ENCODE measurements at places on chromosomes 2 and 18.

DNA sequence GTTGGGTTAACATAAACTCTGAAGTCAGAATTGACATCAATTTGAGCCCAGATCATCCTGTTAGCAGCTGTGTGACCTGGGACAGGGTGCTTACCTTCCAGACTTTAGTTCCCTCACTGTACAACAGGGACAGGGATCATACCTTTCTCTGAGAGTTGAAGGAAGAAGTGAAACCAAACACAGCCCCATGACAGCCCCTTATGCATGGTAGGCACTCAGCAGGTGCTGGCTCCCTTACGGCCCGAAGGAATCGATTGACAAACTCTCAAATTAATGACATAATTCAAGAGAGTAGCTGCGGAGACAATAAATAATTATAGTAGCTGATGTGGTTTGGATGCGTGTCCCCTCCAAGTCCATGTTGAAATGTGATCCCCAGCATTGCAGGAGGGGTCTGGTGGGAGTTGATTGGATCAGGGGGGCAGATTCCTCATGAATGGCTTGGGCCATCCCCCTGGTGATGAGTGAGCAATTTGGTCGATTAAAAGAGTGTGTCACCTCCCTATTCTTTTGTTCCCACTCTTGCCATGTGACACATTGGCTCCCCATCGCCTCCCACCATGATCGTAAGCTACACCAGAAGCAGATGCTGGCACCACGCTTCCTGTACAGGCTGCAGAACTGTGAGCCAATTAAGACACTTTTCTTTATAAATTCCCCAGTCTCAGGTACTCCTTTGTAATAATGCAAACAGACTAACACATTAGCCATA lies 72.4 kb downstream of the ODC1 start:
- DNase-seq = peak; percentile 44

DNA sequence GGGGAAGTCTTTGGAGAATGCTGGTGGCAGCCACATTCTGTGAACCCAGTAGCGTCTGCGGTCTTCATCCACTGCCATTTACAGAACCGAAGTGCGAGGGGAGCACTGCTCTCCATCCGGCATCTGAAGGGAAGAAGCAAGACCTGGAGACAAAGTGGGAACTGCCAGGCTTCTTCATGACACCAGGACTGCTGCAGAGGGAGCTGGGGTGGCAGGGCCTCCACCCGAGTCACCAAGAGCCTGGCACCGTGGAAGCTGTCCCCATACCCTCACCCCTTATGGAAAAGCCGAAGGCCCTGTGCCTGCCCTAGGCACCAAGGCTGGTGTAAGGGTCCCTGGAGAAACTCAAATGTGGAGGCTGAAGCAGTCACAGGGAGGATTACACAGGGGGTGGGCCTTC lies 79.8 kb downstream of the CIB4 start:
- DNase-seq = no peak

DNA sequence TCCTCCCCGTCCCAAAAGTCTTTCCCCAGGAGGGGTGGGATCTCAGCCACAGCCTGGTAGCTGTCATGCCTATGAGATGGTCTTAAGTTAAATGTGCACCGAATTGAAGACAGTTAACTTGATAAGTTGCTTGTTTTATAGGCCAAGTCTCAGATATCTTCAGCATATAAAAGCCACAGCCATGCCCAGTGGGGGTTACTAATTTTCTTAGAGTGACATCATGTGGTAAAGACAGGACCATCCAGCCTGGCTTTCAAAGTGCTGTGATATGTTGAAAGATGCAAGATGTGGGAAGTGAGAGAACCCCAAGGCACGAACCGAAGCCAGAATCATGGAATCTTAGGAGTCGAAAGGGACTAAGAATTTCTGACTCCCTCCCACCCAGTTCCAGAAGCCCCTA lies 42.1 kb upstream of the FAM124B start:
- DNase-seq = no peak

GRCh38 chr2:174035981-174036742 lies 71.0 kb upstream of the SP3 start:
- DNase-seq = no peak

GRCh38 chr2:235639428-235639773 lies 145.6 kb downstream of the AGAP1 start:
- DNase-seq = no peak

- no peak for DNase-seq
Observed at GRCh38 chr2:107411267-107411666, 415.4 kb upstream of the RGPD4 start.

DNA sequence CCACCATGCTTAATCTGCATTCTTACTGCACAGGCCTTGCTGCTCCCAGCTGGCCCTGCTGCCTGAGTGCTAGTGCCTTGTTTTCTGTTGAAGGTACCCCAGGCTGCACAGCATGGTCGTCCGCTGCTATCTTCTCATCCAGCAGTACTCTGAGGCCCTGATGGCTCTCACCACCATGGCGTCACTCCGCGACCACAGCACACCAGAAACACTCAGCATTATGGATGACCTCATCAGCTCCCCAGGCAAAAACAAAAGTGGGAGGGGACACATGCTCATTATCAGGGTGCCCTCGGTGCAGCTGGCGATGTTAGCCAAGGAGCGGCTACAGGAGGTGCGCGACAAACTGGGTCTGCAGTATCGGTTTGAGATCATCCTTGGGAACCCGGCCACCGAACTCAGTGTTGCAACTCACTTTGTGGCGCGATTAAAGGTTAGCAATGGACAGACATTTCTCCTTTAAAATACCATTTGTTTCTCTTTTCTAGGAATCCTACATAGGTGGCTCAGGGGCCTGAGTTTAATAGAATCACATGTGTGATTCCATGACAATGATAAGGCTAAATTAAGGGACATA lies 110.5 kb downstream of the ESCO1 start:
- no peak for DNase-seq

- no peak for DNase-seq
Observed at GRCh38 chr2:106336737-106337136, 131.5 kb downstream of the RGPD3 start.

- peak; percentile 88 for DNase-seq
Observed at GRCh38 chr2:177148477-177149154, 64.0 kb upstream of the HNRNPA3 start.

- no peak for DNase-seq
Observed at GRCh38 chr2:50863218-50863617, 168.7 kb downstream of the NRXN1 start.

DNA sequence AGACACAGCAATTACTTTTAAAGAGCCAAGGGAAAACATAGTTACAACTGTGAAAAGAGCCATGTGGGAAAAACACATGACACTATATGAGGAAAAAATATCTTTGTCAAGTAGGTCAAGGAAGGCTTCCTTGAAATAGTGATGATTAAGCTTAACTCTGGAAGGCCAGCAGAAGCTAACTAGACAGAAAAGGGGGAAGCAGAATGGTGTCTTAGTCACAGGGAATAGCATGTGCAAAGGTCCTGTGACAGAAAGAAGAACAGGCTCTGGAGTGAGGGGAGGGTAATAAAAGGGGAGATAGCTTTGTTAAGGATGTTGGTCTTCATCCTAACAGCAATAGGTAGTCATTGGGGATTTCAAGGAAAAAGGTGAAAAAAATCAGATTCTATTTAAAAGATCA lies 64.0 kb downstream of the ARHGAP25 start:
- DNase-seq = no peak

DNA sequence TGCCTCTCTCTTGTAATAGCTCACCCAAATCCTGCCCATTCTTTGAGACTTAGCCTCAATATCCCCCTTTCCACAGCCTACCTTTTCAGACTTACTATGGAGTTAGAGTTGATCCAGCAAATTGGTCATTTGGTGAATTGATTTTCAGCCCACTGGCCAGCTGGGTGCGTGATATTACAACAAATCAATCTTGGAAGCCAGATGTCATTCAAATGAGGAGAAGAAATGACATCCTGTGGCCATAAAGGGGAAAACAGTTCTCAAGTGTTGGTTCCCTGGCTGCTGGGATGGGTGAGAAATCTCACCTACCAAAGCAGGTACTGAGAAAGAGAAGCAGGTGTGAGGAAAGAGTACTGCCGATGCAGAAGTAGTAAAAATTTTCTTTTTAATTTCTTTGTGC lies 36.7 kb upstream of the FOXI3 start:
- no peak for DNase-seq
